ENCODE measurements at places on chromosomes 2 and 18.

DNA sequence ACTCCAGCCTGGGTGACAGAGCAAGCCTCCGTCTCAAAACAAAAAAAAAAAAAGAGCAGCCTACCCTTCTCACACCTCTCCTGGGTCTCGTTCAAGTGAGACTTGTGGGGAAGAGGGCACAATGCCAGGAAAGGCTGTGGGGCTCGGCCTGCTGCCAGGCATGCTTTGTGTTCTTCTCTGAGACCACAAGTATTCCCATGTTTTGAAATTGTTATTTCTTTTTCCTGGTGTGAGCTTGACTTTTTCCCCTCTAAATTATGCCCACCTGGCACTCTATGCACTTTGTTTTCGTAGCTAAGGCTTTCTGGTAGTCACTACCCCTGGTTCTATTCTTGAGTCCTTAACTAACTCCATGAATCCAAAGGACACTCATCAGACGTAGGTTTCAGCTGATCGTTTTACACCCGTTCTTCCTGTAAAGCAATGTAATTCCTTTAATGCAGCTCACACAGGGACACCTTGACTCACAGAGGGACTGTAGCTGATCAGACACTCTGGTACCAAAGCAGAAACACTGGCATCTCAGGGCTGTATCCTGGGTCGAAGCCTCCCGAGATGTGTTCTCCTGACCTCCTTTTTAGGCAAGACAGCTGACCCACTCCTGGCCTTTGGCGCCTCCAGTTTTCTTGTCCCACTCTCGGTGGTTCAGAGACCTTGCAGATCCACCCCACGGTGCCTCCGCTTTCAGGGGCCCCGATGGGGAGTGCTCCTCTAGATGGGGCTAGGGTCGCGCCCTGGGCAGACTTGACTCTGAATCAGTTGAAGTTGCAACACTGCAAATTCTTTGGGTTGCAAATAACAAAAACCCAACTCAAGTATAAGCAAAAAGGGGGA lies 193.3 kb upstream of the AGAP1 start:
- no peak for ATAC-seq
- peaks cover 69% of the 10 kb centered on the region for H3K27me3 ChIP-seq
- no peak overlapping the region for H3K27ac ChIP-seq
- no peak overlapping the region for H3K4me3 ChIP-seq

- ATAC-seq, result no peak
- H3K36me3 ChIP-seq, result no peaks in the 10 kb centered on the region
- H3K4me3 ChIP-seq, result no peak overlapping the region
- H3K27me3 ChIP-seq, result no peaks in the 10 kb centered on the region
These were observed 89.7 kb downstream of the FARSB start for GRCh38 chr2:222566229-222566628.

DNA sequence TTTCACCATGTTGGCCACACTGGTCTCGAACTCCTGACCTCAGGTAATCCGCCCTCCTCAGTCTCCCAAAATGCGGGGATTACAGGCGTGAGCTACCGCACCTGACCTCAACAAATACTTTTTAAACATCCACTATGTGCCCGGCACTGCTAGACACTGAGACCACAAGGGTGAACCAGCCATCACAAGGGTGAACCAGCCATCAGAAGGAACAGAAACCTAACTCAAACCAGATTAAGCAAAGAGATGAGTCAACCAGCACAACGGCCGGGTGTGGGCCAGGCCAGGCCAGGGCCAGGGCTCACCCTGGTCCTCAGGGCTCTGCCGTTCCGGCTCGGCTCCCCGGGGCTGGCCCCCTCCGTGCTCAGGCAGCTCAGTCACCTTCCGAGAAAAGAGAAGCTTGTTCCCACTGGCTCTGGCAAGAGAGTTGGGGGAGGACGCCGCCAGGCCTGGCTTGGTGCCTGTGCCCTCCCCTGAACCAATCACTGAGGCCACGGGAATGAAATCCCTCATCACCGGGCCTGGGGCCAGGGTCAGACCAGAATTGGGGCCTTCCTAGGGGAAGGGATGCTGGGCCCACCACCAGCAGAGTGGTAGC lies 4.4 kb downstream of the TEX44 start:
- no peaks in the 10 kb centered on the region for H3K36me3 ChIP-seq
- H3K27ac ChIP-seq, result no peak overlapping the region
- no peaks in the 10 kb centered on the region for H3K27me3 ChIP-seq
- H3K4me3 ChIP-seq, result no peak overlapping the region
- H3K4me1 ChIP-seq, result no peaks in the 10 kb centered on the region

GRCh38 chr2:183105402-183106134 lies 18.7 kb upstream of the NUP35 start:
- H3K27ac ChIP-seq, result no peak overlapping the region
- no peaks in the 10 kb centered on the region for H3K27me3 ChIP-seq
- no peaks in the 10 kb centered on the region for H3K4me1 ChIP-seq
- H3K36me3 ChIP-seq, result no peaks in the 10 kb centered on the region
- ATAC-seq, result no peak

- no peak for ATAC-seq
- no peak overlapping the region for H3K4me3 ChIP-seq
- no peak overlapping the region for H3K27ac ChIP-seq
- no peaks in the 10 kb centered on the region for H3K4me1 ChIP-seq
- peaks cover 3% of the 10 kb centered on the region for H3K27me3 ChIP-seq
- H3K36me3 ChIP-seq, result no peaks in the 10 kb centered on the region
These were observed 139.6 kb upstream of the MYCN start for GRCh38 chr2:15800495-15801329.

DNA sequence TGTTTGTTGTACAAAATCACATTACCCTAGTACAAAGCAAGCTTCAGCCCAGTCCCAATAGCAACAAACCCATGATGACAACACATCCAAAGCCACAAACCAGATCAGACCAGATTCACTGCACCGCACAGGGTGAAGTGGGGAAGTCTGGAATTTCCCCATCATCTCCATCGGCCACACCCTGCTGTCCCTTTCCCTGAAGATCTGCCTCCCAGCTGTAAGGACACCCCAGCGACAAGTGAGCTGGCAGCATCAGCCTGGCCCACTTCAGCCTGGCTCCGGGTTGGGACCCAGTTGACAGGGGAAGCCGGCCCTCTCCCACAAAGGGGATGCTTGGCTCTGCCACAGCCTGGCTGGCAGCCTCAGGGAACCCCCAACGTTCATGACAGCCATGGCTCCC lies 207.6 kb downstream of the MGAT5 start:
- H3K4me1 ChIP-seq, result no peaks in the 10 kb centered on the region
- no peak overlapping the region for H3K27ac ChIP-seq
- H3K4me3 ChIP-seq, result no peak overlapping the region
- ATAC-seq, result no peak
- no peaks in the 10 kb centered on the region for H3K27me3 ChIP-seq

- H3K4me1 ChIP-seq, result no peaks in the 10 kb centered on the region
- no peak overlapping the region for H3K4me3 ChIP-seq
- H3K27ac ChIP-seq, result no peak overlapping the region
- no peaks in the 10 kb centered on the region for H3K27me3 ChIP-seq
- H3K36me3 ChIP-seq, result no peaks in the 10 kb centered on the region
These were observed 731.4 kb upstream of the CHAC2 start for GRCh38 chr2:53036196-53036595.

- H3K4me3 ChIP-seq, result no peak overlapping the region
- no peaks in the 10 kb centered on the region for H3K36me3 ChIP-seq
- no peak for ATAC-seq
- peaks cover 13% of the 10 kb centered on the region for H3K4me1 ChIP-seq
These were observed 57.7 kb downstream of the ADNP2 start for GRCh38 chr18:80166725-80167124.

DNA sequence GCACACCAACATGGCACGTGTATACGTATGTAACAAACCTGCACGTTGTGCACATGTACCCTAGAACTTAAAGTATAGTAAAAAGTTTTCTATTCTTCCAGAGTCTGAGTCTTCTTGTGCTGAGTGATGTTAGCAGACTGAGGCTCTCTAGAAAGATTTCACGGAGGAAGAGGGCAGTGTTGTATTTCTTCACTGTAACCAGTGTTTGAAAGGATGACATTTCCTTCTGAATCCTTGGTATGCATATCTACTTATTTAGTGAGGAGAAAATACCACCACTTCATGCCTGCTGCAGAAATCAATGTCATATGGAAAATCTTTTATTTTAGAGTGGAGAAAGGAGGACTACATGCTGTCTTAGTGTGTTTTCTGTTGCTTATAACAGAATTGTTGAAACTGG lies 357.1 kb downstream of the CCDC85A start:
- ATAC-seq, result no peak
- H3K4me1 ChIP-seq, result no peaks in the 10 kb centered on the region
- H3K36me3 ChIP-seq, result no peaks in the 10 kb centered on the region
- H3K27me3 ChIP-seq, result no peaks in the 10 kb centered on the region

DNA sequence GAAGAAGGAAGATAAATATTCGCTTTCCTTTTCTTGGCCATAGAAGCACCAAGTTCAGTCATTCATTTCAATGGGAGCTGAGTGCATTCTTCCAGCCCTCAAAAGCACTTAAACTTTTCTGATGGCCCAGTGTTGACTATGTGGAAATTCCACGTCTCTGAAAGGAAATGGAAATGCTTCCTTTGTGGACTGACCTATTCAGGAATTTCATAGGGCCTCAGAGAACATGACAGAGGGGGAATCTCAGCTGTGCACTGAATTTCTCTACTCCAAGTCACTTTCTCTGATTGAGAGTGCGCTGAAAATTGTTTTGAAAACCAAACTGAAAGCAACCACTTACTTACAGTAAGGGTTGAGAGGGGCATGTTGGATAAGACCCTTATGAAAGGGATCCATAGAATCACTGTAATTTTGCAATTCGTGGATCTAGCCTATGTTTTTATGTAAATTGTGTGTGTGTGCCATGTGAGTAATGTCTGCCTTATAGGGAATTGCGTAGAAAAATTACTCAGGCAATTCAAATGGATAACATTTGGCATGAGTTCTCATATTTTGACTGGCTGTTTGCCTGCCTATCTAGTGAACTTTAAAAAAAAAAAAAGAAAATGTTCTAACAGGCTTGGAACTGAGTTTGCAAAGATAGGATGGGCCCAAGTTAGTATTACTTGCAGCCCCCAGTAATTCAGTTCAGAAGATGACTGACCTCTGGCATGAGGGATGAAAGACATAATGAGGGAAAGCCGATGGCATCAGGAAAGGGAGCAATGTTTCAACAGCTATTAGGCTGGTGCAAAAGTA lies 437.0 kb downstream of the PTPRM start:
- H3K4me1 ChIP-seq, result no peaks in the 10 kb centered on the region

GRCh38 chr2:67612576-67613042 lies 215.5 kb downstream of the ETAA1 start:
- H3K36me3 ChIP-seq, result no peaks in the 10 kb centered on the region
- H3K4me1 ChIP-seq, result no peaks in the 10 kb centered on the region
- no peak overlapping the region for H3K4me3 ChIP-seq
- H3K27me3 ChIP-seq, result no peaks in the 10 kb centered on the region
- H3K27ac ChIP-seq, result no peak overlapping the region

GRCh38 chr2:184610891-184611290 lies 12.6 kb downstream of the ZNF804A start:
- no peak overlapping the region for H3K4me3 ChIP-seq
- no peak overlapping the region for H3K27ac ChIP-seq
- H3K27me3 ChIP-seq, result no peaks in the 10 kb centered on the region
- H3K36me3 ChIP-seq, result no peaks in the 10 kb centered on the region
- no peak for ATAC-seq
- H3K4me1 ChIP-seq, result no peaks in the 10 kb centered on the region

DNA sequence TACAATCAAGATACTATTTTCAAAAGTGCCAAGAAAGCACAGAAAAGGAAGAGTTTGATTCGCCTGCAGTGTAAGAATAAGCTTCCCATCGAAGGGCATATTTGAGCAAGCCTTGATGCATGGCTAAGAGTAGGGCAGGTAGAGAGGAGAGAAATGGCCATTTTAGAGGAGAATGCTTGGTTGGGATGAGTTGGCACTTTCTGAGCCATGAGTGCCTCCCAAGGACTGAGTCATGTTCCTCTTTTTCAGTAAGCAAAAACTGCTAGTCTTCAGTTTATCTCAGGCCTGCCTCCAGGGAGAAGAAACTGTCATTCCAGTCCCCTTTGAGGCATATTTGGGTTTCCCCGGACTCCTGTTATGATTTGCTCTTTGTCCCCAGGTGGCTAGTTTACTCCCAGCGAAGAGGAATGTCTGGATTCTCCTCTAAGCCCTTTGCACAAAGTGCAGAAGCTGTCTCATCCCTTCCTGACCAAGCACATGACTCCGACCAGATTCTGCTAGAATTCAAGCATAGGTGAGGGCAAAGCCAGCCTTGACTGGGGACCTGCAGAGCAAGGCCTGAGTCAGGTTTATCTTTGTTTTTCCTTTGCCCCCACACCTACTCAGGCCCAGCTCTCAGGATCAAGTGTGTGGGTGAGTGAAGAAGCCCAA lies 115.2 kb downstream of the TTC32 start:
- H3K27ac ChIP-seq, result no peak overlapping the region
- no peak overlapping the region for H3K4me3 ChIP-seq
- H3K36me3 ChIP-seq, result no peaks in the 10 kb centered on the region
- H3K27me3 ChIP-seq, result no peaks in the 10 kb centered on the region

GRCh38 chr18:37449618-37450017 lies 116.0 kb downstream of the CELF4 start:
- peaks cover 23% of the 10 kb centered on the region for H3K27me3 ChIP-seq
- peaks cover 26% of the 10 kb centered on the region for H3K4me1 ChIP-seq
- no peaks in the 10 kb centered on the region for H3K36me3 ChIP-seq
- no peak overlapping the region for H3K4me3 ChIP-seq

- H3K4me3 ChIP-seq, result no peak overlapping the region
- H3K27ac ChIP-seq, result no peak overlapping the region
- ATAC-seq, result no peak
These were observed 353.9 kb upstream of the GYPC start for GRCh38 chr2:126302043-126302442.

DNA sequence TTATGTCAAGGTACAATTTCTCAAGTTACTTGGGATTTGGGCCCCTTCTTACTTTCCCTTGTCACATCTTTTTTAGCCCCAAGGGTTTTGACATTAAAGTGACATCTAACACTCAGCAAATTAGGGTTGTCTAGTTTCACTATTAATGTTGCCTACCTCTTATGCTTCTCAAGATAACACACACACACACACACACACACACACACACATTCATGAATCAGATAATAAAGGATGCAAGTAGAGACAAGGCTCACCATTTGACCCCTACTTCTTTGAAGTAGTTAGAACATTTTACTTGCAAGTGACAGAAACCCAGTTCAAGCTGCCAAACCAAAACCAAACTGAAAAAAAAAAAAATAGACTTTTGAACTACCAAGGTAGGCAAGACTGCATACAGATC lies 138.8 kb downstream of the TRIB2 start:
- no peak for ATAC-seq
- H3K4me1 ChIP-seq, result no peaks in the 10 kb centered on the region
- no peak overlapping the region for H3K27ac ChIP-seq
- no peaks in the 10 kb centered on the region for H3K27me3 ChIP-seq
- H3K4me3 ChIP-seq, result no peak overlapping the region
- no peaks in the 10 kb centered on the region for H3K36me3 ChIP-seq

- ATAC-seq, result no peak
- peaks cover 96% of the 10 kb centered on the region for H3K36me3 ChIP-seq
- no peaks in the 10 kb centered on the region for H3K27me3 ChIP-seq
These were observed 22.9 kb downstream of the TYMS start for GRCh38 chr18:680392-680791.

All from gastroesophageal sphincter (tissue), 4 donors.